ENCODE measurements at places on chromosomes 3 and 15. TPM values are rescaled to one million over a fixed set of nuclear protein-coding genes. Genes with fewer than 3 reads are reported as not detected.

The CX3CR1 gene
- total RNA-seq: 0.19 TPM

The C2CD4A gene
- total RNA-seq: 0.09 TPM

The ROPN1 gene
- not detected for total RNA-seq

The CCDC33 gene
- not detected for total RNA-seq

GRCh38 chr3:174058804-174059203, 661.3 kb downstream of the NLGN1 start:
- no peak for DNase-seq

DNA sequence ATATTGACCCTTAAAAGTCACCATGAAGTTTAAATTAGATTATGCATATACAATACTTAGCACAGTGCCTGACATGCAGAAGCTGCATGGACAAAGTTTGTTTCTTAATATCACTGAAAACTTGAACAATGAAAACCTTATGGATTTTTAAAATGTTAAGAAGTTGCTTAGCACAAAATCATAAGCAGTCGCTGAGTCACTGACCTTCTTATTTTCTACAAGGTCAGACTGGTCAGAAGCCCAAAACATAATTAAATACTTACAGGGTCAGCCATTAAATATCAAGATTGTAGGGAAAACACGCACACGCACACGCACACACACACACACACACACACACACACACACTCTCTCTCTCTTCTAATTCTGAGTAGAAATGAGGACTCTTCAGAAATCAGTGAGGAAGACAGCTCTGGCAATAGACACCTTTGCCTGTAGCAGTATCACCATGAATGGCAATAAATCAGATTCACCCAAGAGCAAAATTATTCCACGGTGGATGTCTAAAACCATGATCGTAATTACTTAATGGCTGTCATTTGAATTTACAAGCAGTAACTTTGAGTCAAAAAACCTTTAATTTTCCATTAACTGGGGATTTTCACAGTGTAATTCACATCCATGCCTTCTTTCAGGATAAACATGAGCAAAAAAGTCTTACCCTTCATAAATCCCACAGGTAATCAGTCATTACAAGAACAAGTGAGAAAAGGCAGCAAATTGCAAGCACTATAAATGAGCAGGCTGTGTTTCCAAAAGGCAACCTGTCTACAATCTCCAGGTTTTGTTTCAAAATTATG, 147.5 kb downstream of the OSBPL10 start:
- DNase-seq: no peak

- no peak for DNase-seq
Measured at GRCh38 chr3:133662278-133662651, 524 bp upstream of the TOPBP1 start.

GRCh38 chr15:63933522-63933921, 99.8 kb upstream of the HERC1 start:
- no peak for DNase-seq

DNA sequence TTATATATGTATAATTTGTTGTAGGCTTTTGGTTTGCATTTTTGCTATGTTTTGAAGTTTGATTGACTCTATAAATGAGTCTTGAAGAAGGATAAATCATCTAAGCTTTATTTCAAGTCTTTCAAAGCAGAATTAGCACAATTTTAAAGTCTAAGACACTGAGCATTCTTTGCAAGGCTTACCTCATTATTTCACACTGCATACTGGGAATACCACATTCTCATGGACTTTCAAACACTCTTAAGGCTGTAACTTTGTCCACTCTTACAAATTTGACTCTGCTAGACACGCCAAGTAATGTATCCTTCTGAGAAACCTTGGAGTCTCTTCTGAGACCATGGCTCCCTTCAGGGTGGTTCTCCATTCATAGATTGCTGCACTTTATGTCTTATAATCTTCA, 281.3 kb upstream of the COL8A1 start:
- DNase-seq: no peak

DNA sequence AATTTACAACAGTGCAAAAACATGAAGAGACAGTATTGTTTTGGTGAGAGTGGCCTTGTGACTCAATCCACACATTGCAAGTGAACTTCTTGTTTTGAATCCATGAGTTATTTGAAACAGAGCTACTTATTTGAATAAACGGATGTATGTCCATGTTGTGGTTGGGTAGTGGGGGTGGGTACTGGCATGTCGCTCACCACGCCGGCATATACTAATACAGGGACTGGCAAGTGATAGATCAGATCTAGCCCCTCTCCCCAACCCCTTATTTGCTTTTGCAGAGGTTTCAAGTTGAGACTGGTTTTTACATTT, 83.8 kb downstream of the EDEM1 start:
- no peak for DNase-seq

DNA sequence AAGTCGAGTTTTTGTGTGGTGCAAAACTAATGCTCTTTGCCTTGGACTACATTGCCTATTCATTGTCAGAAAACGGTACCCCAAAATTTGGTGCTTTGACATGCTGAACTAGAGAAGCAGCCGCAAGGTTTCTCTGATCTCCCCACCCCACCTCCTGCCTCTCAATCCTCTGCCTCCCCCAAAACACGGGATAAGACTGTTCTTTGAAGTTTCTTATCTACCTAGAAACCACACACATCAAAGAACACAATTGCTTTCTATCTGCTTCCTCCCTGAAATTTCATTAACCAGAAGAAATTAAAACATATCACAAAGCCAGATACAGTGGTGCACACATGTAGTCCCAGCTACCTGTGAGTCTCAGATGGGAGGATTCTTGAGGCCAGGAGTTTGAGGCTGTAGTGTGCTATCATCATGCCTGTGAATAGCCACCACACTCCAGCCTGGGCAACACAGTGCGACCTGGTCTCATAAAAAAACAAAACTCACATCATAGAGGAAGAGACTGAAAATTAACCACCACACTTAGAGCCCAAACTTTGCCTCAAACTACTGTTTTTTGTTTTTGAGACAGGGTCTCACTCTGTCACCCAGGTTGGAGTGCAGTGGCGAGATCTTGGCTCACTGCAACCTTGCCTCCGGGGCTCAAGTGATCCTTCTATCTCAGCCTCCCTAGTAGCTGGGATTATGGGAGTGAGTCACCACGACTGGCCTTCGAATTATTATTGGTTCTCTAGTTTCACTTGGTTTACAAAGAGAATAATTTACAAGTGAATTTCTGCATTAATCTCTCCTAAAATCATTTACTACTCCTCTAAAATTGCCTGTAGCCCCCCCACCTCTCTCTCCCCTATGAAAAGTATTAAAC, 2.7 kb upstream of the PCNP start:
- no peak for DNase-seq

- DNase-seq: no peak
Measured at GRCh38 chr3:39025222-39025970, 26.3 kb downstream of the SCN11A start.

DNA sequence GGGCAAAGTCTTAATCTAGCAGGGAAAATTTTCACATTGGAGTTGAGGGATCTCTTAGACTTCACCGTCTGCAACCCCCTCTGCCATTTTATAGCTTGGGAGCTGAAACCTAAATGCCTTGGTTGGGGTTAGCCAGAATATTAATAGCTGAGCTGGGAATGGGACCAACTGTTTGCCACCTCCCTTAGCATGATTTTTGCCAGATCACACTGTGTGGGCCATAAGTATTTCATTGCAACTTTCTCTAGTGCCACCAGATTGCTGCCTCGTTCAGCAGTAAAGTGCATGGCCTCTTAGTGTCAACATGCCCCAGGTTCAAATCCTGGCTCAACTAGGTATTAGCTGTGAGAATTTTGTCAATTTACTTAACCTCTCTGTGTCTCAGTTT, 55.9 kb upstream of the ABHD17C start:
- DNase-seq: no peak

DNA sequence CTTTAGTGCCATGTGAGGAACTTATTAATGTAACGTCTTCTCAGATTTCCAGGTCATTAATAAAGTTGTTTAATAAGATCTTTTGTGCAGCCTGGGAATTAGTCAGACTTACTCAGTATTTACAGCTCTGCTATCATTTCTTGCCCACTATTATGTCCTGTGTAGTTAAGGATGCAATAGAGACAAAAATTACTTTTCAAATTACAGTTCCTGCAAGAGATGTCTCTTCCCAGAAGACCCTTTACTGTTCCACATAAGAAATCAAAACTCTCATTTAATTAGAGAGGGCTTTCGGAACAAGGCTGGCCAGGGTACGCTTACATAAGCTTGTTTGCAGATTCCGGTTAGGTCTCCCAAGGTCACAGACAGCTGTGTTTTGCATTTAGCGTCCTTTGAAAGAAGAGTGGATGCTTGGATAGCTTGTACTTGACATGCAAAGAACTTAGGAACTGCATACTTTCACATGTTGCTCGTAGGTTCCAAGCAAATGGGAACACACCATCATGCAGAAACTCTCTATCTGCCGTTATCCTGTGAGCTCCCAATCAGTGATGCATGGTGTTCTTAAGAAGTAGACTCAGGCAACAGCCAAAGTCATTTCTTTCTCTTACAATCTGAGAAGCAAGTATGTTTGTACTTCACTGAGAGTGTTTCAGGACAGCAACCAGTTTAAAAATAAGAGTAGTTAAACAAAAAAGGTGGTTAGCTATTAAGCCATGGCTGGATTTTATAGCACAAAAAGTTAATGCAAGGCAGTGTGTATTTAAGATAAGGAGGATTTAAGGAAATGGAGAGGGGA, 37.4 kb downstream of the FILIP1L start:
- no peak for DNase-seq

DNA sequence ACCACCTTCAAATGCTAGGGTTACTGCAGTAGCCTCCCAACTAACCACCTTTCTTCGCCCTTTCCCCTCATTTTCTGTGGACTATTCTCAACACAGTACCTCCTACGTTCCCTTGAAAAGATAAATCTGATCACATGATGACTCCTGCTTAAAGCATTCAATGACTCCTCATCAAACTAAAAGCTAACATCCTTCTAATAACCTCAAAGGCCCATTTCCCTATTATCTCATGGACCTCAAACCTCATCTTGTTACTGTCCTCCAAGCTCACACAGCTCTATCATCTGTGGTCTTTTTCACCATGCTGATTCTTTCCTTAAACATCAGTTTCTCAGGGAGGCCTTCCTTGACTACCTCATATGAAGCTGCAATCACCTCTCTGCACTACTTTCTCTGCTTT, 29.6 kb downstream of the GADL1 start:
- no peak for DNase-seq

- no peak for DNase-seq
Measured at GRCh38 chr15:56532721-56533460, 68.0 kb upstream of the MNS1 start.

DNA sequence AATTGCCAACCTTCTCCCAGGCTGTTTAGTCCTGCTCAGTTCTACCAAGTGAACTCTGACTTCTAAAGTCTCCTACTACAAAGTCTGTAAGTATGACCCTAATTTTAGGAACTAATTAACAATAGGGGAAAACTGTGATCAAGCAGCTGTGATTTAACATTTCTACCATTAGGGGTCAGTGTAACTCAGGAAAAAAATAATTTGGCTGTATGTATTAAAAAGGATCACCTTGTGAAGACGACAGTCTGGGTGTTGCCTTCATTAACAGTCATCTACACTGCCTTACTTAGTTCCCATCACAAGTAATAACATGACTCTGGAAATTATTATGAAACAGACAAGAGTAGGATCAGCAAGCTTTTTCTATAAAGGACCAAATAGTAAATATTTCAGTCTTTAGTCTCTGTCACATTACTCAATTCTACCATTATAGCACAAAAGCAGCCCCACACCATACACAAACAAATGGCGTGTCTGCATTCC, 4.2 kb upstream of the NPHP3 start:
- no peak for DNase-seq

- DNase-seq: no peak
Measured at GRCh38 chr3:37715358-37715757, 146.3 kb upstream of the CTDSPL start.

GRCh38 chr15:101481917-101482525, 7.5 kb downstream of the PCSK6 start:
- no peak for DNase-seq

GRCh38 chr15:95132774-95133173, 901.4 kb downstream of the MCTP2 start:
- DNase-seq: no peak

GRCh38 chr15:66388576-66388975, 1.9 kb downstream of the MAP2K1 start:
- no peak for DNase-seq

- DNase-seq: no peak
Measured at GRCh38 chr3:56823984-56824703, 22.4 kb upstream of the ARHGEF3 start.

GRCh38 chr3:27503526-27503925, 19.3 kb upstream of the SLC4A7 start:
- DNase-seq: no peak

GRCh38 chr3:172102883-172103310, 63.5 kb downstream of the FNDC3B start:
- DNase-seq: no peak

DNA sequence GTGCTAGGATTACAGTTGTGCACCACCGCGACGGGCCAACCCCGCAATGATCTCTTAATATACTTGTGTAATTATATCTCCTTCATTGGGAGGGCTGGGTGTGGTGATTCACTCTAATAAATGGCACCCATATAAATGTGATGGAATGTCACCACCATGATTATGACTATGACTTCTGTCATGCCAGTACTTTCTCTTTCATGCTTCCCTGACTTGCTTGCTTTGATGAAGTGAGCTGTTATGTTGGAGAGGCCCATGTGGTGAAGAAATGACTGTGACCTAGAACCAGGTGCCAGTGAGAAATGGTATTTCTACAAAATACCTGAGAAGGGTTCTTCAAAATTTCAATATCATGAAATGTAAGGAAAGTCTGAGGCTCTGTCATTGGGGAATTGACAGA, 24.4 kb upstream of the TP63 start:
- no peak for DNase-seq

DNA sequence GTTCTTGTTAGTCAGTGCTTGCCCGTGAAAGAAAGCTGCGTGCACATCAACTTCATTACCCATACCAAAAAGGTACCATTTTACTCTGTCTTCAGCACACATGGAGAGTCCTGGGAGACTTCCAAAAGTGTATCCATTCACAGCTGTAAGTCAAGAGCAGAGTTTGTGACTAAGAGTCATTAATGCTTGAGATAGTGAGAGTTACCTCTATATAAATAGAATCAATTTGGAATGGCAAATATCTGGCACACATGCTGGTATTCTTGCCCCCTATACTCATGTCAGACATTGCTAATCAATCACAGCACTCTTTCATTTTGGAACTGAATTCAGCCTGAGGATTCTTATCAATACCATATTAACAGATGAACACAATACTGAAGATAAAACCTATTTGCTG, 14.2 kb downstream of the CP start:
- DNase-seq: no peak

GRCh38 chr3:69500604-69501003, 114.7 kb upstream of the FRMD4B start:
- DNase-seq: no peak

Data from omental fat pad (tissue), 4 donors.